ENCODE measurements at places on chromosomes 3 and 15.

GRCh38 chr3:121064121-121064520 lies 156.1 kb downstream of the STXBP5L start:
- no peak for DNase-seq

GRCh38 chr3:110234831-110235230 lies 836.8 kb upstream of the NECTIN3 start:
- no peak for DNase-seq

- DNase-seq, result no peak
Observed at GRCh38 chr15:41895491-41895890, 1.6 kb upstream of the SPTBN5 start.

- no peak for DNase-seq
Observed at GRCh38 chr3:27591312-27592210, 107.4 kb upstream of the SLC4A7 start.

DNA sequence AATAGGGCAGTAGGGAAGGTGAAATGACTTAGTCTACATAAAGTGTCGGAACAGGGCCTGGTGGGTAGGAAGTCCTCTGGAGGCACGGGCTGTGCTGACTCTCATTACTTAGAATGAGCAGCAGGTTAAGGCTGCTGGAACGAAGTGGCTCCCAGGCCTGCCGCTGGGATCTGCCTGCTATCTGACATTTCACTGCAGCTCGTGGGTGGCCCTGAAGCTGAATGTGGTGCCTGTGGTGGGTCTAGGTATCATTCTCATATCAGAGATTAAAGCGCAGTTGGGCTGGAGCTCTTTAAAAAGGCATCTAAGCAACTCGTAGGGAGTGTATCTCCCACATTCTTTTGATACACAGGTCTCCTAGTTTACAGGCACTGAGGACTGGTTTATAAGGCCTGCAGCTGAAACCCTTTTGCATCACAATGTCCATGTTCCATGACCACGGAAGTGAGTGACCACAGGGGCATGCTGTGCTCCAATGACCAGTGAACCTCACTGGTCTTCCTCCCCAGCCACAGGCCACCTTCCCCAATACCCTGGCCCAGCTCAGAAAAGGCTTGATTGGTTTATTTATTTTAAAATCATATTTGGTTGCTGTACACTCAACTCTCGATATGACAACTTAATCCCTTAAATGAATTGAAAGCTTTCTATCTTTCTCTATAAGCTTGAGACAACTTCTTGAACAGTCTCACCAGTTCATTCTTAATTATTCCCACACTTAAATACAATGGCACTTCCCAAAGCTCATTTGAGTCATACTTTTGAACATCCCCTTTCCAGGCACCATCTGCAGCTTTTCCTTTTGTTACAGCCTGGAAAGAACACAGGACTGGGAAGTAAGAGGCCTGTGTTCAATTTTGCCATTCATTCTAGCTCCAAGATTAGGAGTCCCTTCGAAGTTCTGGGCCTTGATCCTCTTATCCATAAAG lies 19.0 kb downstream of the ADAMTS9 start:
- DNase-seq, result no peak

GRCh38 chr15:74013374-74013894 lies 18.9 kb downstream of the PML start:
- no peak for DNase-seq

GRCh38 chr15:27137127-27137526 lies 166.1 kb downstream of the GABRG3 start:
- DNase-seq, result no peak

DNA sequence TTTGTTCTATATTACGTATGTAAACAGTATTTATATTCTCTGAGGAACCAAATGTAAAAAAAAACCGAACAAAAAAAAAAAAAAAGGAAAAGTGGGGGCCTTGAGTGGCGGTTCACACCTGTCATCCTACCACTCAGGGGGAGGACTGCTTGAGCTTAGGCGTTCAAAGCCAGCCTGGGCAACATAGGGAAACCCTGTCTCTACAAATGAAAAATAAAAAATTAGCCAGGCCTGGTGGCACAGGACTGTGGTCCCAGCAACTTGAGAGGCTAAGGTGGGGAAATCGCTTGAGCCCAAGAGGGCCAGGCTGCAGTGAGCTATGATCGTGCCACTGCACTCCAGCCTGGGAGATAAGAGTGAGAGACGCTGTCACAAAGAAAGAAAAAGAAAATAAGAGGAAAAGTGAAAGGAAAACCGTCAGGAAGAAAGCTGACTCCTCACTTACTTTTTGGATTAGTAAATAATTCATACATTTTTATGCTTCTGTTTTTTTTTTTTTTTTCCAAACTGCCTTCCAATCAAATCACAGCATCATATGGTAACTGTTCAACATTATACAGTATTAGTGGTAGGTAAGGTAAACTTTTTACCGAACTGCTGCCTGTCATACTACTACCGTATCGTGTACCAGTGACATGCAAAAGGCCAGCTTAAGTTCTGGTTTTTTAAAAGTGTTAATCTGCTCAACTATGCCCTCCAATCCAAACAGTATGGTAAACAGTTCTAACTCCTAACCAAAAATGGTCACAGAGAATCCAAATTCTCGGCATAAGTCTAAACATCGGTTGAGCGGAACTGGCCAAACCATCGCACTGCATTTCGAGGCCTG lies 1.2 kb downstream of the PHC3 start:
- DNase-seq, result no peak

- DNase-seq, result peak; percentile 56
Observed at GRCh38 chr3:133038731-133039375, 662 bp downstream of the TMEM108 start.

GRCh38 chr3:49790626-49791411 lies 4.5 kb upstream of the IP6K1 start:
- no peak for DNase-seq

DNA sequence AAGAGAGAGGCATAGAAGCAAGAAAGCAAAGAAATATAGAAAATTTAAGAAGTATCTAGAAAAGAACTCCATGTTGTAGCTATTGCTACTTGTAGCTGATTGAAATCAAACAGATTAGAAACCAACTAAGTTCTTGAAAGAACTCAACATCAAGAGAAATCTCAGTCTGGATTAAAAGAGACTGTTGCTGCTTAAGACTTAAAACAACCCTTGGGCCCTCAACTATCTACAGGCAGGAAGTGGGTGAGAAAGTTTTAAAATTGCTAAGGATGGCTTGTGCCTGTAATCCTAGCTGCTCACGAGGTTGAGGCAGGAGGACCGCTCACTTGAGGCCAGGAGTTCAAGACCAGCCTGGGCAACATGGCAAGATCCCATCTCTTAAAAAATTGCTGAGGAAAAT lies 39.3 kb upstream of the C15orf61 start:
- DNase-seq, result no peak

DNA sequence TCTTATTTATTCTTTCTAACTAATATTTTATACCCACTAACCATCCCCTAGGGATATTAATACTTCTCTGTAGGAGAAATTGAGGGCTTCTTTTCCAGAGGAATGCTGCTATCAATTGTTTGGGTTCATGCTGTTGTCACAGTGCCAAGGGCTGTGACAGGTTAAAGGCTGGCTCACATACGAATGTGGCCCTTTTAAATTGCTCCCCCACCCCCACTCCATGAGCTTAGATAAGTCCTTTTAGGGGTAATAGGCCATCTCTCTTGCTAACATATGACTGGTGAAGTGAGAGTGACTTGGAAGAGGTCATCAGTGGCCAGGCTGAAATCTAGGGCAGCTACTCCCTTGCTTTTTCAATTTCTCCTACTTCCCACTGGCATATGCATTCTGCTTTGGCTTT lies 121.9 kb upstream of the DPH6 start:
- no peak for DNase-seq

DNA sequence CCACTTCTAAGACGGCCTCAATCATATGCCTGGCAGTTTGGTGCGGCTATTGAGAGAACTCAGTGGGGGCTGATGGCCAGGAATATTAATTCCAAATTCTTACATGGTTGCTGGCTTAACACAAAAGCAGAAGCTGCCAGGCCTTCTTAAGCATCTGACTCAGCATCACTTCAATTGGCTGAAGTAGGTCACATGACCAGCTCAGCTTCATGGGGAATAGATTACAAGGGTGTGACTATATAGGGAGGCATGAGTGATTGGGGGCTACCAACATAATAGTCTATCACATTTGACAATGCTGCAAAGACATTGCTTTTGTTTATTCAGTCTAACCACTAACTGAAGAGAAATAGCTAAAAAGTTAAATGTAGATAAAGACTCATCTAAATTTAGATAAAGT lies 101.6 kb upstream of the ANKRD28 start:
- no peak for DNase-seq

- no peak for DNase-seq
Observed at GRCh38 chr3:122409446-122409845, 6.4 kb downstream of the WDR5B start.

- no peak for DNase-seq
Observed at GRCh38 chr15:87492321-87492720, 764.2 kb downstream of the NTRK3 start.

DNA sequence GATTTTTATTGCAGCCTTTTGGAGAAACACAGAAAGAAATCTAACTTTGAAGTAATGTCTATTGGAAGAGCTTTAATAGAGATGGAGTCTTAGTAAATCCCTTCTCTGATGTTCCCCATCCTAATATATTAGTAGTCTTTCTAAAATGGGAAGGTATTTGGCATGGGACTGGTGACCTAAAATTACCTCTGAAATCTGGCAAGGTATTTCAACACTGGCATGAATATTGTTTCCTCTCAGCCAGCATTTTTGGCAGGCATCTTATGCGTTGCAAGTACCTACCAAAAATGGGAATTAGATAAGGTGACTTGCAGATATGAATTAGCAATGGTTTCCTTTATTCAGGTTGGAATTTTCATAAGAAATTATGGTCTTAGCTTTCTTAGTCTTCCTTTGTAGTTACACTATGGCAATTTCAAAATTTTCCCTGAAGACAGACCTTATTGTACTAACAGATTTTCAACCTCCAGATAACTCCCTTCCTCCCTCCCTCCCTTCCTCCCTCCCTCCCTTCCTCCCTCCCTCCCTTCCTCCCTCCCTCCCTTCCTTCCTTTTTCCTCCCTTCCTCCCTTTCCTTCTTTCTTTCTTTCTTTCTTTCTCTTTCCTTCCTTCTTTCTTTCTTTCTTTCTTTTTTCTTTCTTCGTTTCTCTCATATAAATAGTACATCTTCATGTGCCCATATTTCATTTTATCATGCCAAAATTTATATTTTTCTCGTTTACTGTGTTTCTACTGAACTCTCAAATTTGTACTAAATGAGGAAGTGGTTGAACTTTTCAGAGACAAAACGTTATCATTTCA lies 168.2 kb upstream of the KCNMB2 start:
- DNase-seq, result no peak

DNA sequence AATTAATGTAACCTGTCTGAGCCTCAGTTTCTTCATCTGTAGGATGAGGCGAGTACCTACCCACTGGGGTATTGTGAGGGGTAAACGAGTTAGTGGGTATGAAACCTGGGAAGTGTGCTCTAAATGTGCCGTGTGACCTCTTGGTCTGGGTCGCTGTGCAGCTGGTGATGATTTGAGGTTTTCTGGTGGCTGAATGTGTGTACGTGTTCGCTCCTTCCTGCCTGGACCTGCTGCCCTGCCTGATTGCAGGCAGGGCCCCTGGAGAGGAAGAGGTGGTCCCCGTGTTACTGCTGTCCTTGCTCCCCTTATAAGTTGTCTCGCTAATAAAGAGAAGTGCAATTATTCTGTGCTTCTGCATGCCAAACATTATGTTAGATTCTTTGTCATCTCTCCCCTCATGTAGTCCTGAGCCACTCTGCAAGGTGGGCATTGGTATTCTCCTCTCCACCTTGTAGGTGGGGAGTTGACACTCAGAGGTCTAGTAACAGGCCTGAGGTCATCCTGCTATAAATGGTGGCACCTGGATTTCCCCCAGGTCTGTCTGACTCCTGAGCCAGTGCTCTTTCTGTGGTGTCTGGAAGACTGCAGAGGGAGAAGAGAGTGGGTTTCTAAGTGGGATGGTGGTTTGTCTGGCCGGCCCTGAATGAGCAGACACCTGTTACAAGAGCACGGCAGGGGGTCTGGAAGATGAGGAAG lies 15.7 kb downstream of the PDIA5 start:
- DNase-seq, result no peak

DNA sequence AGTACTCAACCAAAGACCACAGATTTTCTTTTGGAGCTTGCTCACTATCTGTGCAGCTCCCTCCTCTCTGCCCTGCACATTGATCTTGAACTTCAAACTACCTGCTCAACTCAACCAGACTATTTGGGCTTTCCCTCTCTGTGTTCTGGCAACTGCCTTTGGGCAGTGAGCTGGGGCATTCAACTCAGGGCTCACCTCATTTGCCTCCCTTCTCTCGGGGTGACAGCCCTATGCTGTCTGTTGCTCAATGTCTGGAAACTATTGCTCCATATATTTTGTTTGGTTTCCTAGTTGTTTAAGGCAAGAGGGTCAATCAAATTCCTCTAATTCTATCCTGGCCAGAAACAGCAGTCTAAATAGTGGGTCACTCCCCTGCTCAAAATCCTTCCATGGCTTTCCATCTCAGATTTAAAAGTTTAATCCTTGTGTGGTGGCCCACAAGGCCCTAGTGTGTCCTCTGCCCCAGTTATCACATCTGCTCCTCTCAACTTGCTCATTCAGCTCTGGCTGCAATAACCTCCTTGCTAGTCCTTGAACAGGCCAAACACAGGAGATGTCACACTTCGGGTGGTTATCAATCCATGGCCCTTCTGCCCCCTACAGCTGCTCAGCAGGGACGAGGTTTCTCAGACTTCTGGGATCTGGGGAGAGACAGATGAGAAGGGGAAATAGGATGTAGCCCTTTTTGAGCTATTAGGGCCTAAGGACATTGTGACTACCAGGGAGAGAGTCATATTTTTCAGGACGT lies 67.8 kb downstream of the SNRK start:
- no peak for DNase-seq

GRCh38 chr15:77030928-77031375 lies 36.0 kb downstream of the PSTPIP1 start:
- DNase-seq, result no peak

- no peak for DNase-seq
Observed at GRCh38 chr3:184134746-184135148, 411 bp upstream of the EIF2B5 start.

DNA sequence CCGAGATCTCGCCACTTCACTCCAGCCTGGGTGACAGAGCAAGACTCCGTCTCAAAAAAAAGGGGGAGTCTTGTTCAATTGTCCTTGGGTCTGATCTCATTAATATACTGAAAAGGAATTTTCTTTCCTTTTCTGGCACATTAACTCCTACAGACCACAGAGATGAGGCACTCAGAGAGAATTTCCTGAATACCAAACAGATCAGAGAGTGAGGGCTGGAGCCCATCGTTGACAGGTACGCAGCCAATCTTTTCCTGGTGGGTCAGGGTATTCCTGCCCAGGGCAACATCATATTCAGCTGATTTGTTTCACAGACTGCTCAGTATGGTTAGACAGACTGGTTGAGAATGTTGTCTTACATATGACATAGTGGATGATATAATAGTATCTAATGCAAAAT lies 82.8 kb upstream of the TNFSF10 start:
- DNase-seq, result no peak
